Stimulated activated CD4-positive, alpha-beta T cell treated with anti-CD3 and anti-CD28 coated beads, Interleukin-15, amount 100 ng/mL, for 24 hours (primary cell): ENCODE measurements at places on chromosomes 12 and 14.

DNA sequence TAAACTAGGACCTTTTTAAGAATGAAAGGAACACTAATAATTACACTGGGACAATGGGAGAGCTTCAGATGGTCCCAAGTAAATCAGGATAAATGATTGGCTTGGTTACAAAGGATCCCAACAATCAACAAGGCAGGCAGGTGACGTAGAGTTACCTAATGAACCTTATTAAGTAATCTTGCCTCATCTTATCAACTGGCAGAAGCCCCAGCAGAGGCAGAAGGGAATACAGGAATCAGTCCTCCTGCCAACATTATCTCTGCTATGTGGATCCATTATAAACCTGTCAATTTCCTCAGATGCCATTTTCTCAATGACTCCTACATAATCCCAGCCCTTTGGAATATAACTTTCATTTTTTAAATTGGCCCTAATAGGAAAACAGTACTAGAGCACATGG is 11.4 kb downstream of the DCAF5 start:
- DNase-seq, result no peak

DNA sequence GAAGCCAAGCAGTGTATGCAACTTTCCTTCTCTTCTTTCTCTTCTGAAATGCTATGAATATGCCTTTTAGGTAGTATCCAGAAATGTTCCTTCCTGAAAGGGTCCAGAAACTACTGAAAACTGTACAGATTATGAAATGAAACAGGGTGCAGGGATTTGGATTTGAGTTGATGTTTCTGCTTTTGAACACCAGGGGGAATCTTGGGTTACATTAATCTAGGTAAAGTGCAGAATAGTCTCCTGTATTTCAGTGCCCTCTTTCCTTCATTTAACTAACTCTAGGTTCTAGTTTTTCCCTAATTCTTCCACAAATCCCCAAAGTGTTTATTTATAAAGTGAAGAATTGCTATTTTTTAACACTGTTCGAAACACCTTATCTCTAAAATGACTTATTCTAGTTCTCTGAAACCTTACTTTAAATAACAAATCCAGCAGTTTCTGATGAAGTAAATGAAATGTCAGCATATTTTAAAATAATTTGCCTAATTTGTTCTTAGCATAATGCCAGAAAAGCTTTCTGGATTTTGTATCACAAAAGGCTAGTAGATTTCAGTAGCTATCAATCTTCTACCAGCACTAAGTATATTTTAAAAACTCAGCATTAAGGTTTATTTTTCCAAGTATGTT is 111.9 kb downstream of the LRRK2 start:
- DNase-seq, result no peak

DNA sequence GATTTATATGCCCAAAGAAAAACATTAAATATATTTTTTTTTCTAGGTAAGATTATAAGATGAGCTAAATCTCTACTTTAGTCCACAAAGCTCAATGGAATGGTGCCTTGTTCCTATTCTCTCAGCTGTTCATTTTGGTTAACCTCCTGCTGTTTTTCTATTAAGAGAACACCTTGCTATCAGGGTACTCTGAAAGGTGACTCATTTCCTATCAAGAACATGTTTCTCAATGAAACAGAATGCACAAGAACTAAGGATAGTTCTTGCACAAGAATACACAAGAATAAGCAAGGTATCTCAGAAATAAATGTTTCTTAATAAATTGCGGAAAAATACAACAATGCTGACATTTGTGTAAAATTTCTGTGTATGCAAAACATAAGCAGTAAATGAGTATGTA is 14.1 kb downstream of the ABCD2 start:
- no peak for DNase-seq

DNA sequence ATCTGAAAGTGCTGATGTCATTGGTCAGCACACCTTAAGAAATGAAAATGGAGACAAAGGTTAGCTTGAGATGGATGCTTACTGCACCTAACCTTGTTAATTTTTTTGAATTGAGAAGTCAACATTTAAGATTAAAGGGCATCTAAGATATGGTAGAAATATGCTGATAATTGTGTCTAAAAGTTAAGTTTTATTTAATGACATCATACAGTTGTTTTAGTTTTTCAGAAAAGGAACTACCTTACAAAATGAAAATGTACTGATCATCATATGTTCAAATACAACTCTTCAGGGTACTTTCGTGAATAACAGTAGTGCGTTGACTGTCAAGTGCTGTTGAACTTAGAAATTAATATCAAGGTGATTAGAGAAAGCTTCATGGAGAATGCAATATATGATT is 2.5 kb downstream of the SMCO3 start:
- DNase-seq, result no peak

GRCh38 chr12:113609692-113610469 is 138.2 kb upstream of the LHX5 start:
- no peak for DNase-seq

DNA sequence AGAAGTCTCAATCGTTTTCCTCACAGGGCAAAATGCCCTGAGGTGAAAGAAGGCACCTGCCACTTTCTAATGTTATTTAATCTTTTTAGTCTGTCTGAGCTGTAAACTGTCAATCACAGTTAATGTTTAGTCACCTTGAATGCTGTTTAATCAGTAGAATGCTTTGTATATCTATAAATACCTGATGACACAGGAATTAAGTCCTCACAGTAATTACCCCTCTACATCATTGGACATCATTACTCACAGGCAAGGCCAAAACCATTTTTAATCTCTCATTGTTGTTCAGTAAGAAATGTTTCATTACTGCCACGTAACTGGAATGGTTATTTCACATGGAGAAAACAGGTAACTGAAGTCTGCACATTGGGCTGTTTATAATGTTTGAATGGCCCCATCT is 178.8 kb downstream of the EXOC5 start:
- no peak for DNase-seq

DNA sequence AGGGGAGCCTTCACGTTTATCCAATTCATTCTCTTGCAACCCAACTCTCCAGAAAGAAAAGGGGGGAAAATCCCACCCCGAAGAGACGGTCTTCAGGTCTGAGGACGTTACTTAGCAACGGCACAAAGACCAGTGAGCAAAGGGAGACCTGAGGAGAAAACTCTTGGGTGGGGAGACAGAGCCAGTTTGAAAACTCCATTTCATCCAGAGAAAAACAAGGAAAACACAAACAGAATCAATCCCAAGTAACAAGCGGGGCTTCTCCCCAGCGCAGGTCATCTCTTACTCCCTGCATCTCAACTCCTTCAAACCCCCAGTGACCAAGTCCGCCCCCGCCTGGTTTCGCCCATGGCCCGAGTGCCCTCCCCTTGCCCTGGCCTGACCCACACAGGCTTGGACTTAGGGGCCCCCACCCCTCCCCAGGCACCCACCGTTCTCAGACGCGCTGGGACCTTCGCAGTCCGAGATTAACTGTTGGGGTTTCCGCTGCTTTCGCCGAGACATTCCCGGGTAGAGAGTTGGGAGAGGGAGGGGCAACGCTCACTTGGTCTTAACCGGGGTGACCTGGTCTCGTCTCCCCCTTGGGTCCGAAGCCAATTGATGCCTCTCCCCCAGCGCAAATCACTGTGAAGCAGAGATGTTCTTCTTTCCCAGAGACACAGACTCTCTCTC is 10.4 kb upstream of the SALL2 start:
- no peak for DNase-seq

DNA sequence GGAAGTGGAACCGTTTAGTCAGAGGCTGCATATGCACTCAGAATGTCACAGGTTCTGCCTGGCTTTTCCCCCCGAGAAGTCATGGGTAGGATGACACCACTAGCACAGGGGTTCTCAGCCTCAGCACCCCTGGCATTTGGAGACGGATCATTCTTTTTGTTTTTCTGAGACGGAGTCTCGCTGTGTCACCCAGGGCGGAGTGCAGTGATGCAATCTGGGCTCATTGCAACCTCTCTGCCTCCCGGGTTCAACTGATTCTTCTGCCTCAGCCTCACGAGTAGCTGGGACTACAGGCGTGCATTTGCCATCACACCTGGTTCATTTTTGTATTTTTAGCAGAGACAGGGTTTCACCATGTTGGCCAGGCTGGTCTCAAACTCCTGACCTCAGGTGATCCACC is 28.1 kb downstream of the BCL7A start:
- no peak for DNase-seq

DNA sequence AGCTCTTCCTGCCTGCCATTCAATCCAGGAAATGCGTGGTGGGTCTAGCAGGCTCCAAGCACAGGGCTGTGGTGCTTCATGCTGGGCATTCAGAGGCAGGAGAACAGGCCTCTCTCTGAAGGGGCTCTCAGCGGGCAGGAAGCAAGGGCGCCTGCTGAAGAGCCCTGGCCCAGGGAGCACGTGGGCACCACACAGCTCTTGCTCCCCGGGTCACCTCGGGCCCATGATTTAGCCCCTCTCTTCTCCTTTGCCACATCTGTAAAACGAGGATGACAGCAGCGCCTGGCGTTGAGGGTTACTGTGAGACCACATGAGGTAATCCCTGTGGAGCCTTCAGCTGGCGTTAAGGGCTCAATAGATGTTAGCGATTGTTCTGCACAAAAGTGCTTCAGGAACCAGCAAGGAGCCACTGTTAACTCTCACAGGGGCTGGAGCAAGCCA is 37.6 kb upstream of the SPTLC2 start:
- DNase-seq, result no peak

GRCh38 chr12:110540048-110540447 is 37.9 kb downstream of the RAD9B start:
- DNase-seq, result no peak

DNA sequence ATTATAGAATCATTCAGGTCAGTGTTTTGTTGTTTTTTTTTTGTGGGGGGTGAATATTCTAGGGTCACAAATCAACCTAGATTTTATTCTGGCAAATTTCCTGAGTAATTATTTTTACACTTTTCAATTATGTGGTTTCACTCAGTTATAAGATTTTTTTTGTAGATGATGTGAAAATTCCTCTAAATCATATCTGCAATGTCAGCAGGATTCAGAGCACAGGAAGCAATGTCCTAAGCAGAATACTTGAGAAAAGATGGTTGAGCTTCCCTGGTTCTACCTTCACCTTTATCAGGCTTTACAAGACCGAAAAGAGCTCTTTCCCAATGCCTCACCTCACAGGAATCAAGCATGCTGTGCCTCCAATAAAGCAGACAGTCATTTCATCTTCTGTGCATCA is 124.3 kb downstream of the SLC41A2 start:
- no peak for DNase-seq

GRCh38 chr12:66453120-66453519 is 150.8 kb downstream of the HELB start:
- no peak for DNase-seq

DNA sequence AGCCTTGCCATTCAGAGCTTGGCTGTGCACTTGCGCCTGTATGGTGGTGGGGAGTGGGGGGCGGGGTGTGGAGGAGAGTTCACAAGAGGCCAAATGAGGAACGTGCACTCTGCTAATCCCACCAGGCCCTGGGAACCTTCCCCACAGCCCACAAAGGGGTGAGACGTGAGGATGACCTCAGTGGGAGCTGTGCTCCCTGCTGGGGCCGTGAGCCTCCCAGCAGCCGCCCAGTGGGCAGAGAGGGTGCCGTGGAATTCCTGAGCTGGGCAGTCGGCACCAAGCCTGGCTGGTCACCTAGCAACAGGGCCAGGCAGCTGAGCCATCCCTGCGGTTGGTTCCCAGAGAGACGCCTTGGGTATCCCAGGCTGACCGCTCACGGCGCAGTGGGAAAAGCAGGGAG is 53.7 kb downstream of the CCNK start:
- no peak for DNase-seq

GRCh38 chr14:22375321-22375930 is 213.6 kb downstream of the DAD1 start:
- no peak for DNase-seq

DNA sequence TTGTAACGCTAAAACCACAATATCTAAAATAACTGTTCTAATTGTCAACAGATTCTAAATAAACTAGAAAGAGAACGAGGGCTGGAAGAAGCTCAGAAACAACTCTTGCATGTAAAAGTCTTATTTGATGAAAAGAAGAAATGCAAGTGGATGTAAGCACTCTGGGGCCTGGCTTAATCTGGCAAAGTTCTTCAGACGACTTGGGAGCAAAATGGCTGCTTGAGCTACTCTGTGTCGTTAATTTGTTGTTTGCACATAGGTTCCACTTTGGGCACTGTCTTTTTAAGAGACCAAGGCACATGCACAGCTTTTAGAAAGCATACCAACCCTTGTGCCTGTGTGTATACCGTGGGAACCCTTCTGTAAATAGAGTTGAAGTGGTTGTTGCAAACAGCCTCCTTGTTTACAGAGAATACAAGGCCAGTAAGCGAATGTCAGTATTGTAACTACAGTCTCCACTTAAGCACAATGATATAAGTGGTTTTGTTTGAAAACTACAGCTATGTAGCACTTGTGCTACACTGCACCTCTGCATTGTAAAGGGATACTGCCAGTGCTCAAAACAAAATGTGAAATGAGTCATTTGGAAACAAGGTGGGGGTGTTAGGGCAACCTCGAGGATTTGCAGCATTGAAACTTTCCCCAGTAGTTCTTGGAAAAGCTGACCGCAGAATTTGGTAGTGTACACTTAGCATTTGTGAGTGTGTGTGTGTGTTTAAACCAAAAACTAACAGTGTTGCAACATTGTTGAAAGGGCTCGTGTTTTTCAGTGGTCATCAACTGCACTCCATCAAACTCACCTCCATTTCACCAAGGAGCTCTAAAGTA is 154.3 kb downstream of the CEP83 start:
- peak; percentile 58 for DNase-seq
